ENCODE measurements at places on chromosomes 1 and 21. TPM values are rescaled to one million over a fixed set of nuclear protein-coding genes. Genes with fewer than 3 reads are reported as not detected.

DNA sequence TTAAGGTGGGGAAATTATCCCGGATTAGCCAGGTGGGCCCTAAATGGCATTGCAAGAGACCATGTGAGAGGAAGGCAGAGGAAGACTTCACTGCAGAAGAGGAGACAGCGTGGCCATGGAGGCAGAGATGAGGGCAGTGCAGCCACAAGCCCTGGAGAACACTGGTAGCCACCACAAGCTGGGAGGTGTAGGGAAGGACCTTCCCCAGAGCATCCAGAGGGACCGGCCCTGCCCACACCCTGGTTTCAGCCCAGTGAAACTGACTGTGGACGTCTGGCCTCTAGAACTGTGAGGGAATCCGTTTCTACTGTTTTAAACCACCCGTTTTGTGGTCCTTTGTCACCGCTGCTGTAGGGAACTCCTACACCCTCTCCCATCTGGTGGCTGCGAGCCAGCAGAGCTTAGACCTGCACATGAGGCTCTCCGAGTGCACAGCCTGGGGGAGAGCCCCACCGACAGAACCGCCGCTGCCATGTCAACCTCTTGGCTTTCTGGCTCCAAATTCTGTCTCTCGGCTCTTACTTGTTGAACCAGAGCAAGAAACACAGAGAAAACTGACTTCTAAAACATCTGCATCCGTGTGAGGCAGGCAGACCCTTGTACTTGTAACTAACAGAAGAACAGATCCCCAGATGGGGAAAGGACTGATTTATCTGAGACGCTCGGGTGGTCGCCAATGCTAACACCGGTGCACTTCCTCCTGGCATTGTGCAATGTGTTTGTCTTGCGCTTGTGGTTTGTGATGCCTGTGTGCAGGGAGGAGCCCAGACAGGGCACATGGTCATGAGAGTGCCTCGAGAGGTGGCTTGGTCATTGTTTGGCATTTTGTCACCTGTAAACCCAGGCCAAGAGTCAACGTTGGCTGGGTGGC lies 90.8 kb upstream of the TMPRSS2 start:
- H3K27ac ChIP-seq: peak overlapping the region; percentile 63
- H3K4me3 ChIP-seq: no peak overlapping the region
- H3K4me1 ChIP-seq: peaks cover 20% of the 10 kb centered on the region
- no peaks in the 10 kb centered on the region for H3K27me3 ChIP-seq
- no peaks in the 10 kb centered on the region for H3K36me3 ChIP-seq
- no peak for DNase-seq

- H3K4me3 ChIP-seq: no peak overlapping the region
- H3K36me3 ChIP-seq: peaks cover 19% of the 10 kb centered on the region
- H3K4me1 ChIP-seq: peaks cover 13% of the 10 kb centered on the region
- no peak for DNase-seq
- H3K27ac ChIP-seq: no peak overlapping the region
Observed at GRCh38 chr1:111191496-111191895, 8.9 kb downstream of the DENND2D start.

BACE2 gene
- 15.6 TPM for total RNA-seq

DPH5 gene
- 45.9 TPM for total RNA-seq

DNA sequence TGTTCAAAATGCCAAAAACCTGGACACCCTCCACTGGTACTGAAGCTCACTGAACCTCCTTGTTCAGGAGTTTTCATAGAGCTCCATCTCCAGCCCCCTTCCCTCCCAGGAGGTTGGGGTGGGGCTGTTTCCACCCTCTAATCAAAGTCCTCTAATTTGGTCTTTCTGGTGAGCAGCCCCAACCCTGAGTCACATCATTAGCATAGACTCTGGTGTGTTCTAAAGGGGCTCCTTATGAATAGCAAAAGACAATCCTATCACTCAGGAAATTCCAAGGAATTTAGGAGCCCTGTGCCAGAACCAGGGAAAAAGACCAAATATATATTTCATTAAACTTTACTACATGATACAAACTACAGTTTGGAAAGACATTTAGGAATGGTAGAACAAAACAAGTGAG lies 13.2 kb upstream of the UBE4B start:
- H3K27me3 ChIP-seq: no peaks in the 10 kb centered on the region
- H3K4me3 ChIP-seq: no peak overlapping the region
- H3K27ac ChIP-seq: no peak overlapping the region
- no peaks in the 10 kb centered on the region for H3K4me1 ChIP-seq
- no peaks in the 10 kb centered on the region for H3K36me3 ChIP-seq

AQP10 gene
- total RNA-seq: 0.96 TPM

DENND2D gene
- total RNA-seq: 3.0 TPM
